ENCODE measurements at places on chromosomes 12 and 14. TPM values are rescaled to one million over a fixed set of nuclear protein-coding genes. Genes with fewer than 3 reads are reported as not detected.

Gene GNB3
- total RNA-seq = 2.0 TPM

Gene MDGA2
- not detected for total RNA-seq

Gene PGF
- total RNA-seq = 27.8 TPM

Gene CERS5
- 77.0 TPM for total RNA-seq

Gene DENND5B
- total RNA-seq = 10.9 TPM

All from smooth muscle cell of the pulmonary artery (primary cell).